ENCODE measurements at places on chromosomes 1 and 21. TPM values are rescaled to one million over a fixed set of nuclear protein-coding genes. Genes with fewer than 3 reads are reported as not detected.

PROK1 gene
- total RNA-seq, result 0.24 TPM

PTAFR gene
- total RNA-seq, result 0.12 TPM

PDE4B gene
- total RNA-seq, result 9.0 TPM

CELSR2 gene
- 1.2 TPM for total RNA-seq

- DNase-seq, result no peak
Measured at GRCh38 chr1:22774833-22775182, 64.2 kb downstream of the EPHB2 start.

GRCh38 chr1:6127587-6128163 lies 52.4 kb downstream of the CHD5 start:
- DNase-seq, result peak; percentile 76
